ENCODE measurements at places on chromosomes 5 and 9.

DNA sequence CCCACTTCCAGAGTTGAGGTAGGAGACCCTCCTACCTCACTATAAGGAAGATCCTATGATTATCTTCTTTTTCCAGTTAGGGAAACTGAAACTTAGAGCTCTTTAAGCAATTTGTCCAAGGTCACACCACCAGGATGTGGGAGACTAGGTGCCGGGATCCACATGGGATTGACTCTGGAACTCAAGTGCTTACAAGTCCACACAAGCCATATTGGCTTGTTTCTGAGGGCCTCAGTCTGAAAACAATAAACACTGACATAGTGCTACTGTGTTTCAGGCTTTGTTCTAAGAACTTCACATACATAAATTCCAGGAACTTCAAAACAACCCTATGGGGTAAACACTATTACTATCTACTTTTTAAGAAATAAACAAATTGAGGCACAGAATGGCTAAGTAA, 481.3 kb downstream of the ZSWIM6 start:
- no peak for DNase-seq

GRCh38 chr9:94150890-94151650, 66.8 kb downstream of the PTPDC1 start:
- DNase-seq = no peak

GRCh38 chr5:11126844-11127243, 365.8 kb upstream of the DAP start:
- no peak for DNase-seq

GRCh38 chr9:121217609-121218292, 16.1 kb upstream of the RAB14 start:
- DNase-seq = no peak

- peak; percentile 5 for DNase-seq
These were observed 74.4 kb upstream of the ATP10B start for GRCh38 chr5:160926428-160926827.

DNA sequence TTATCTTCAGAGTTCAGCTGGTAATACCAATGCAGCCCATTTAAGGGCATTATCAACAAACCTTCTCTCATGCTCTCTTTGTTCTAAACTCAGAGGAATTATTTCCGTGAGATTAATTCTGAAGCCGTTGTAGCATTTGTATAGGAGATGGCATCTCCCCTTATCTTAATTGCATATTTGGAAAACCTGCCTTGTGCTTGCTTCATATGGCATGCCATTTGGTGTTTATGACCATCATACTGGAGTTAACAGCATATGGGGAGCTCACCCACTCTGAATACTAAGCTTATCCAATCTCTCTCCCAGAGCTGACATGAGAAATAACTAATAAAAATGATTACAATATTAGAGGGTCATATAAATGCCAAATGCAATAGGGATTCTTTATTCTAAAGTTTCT, 243.2 kb downstream of the BRINP1 start:
- DNase-seq = peak; percentile 25

- DNase-seq = no peak
These were observed 7.8 kb upstream of the TGFBI start for GRCh38 chr5:136021016-136021405.

DNA sequence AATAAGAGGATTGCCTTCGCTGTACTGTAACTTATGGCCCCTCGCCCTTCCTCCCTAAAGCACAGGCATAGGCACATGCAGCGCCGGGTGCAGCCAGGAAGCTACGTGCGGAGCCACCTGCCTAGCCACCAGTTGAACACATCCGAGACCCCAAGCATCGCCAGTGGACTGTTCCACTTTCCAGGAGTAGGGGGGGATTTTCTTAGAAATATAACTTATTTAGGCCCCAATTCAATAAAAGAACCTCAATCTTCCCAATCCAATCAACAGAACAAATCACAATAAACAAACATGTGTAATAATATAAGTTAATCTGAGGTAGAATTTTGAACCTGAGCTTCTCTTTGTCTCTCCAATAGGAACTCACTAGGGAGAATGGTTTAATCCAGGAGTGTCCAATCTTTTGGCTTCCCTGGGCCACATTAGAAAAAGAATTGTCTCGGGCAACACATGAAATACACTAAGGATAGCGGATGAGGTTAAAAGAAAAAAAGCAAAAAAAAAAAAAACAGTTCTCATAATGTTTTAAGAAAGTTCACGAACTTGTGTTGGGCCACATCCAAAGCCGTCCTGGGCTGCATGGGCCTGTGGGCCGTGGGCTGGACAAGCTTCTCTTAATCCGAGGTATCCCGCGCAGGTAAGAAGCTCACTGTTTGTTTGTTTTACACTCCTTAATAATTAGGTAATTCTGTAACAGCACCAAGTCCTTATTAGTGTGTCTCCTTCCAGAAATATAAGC, 22.0 kb upstream of the NIPBL start:
- no peak for DNase-seq

GRCh38 chr5:168128557-168128956, 162.9 kb upstream of the WWC1 start:
- peak; percentile 31 for DNase-seq

GRCh38 chr5:1435369-1435768, 9.9 kb downstream of the SLC6A3 start:
- no peak for DNase-seq
